ENCODE measurements at places on chromosomes 7 and 10.
A peak's percentile ranks its signal among the peaks of the same experiment; 100 is the strongest.

DNA sequence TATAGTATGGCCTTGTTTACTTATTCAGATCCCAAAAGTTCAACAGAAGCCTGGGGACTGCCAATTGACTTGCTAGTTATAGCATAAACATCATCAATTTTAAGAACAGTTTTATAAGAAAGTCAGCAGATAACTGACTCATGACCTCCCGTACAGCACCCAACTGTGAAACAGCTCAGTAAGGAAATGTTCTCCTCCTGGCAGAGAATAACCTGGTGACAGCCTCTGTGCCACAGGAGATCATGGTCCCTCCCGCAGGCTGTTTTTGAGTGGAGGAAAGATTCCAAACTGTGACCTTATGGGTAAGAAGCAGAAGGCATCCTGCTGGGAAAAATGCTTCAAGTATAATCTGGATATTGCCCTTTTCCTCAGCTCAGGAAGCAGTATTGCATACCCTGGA, 182.5 kb downstream of the SEMA3D start:
- no peak for DNase-seq

DNA sequence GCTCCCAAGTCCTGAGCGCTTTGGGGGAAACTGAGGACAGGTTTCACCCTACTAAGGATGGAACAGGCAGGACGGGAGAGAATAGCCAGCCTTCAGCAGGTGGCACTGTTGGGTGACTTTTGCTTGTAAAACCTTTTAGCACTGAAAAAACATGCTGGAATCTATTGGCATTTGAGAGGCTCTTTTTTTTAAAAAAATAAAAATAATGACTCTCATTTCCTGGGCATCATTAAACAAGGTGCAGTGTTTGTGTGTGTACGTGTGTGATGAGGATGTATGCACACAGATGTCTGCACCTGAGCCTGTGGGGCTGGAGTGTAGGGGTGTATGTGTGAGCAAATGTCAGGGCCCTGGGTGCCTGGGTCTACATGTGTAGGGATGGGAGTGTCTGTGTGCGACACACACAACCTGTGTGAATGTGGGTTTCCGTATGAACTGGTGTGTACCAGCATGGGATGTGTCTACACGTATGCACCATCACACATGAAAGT, 177.9 kb downstream of the RPS24 start:
- DNase-seq, result peak; percentile 24

- peak; percentile 99 for DNase-seq
Observed at GRCh38 chr7:100586266-100587025, at the start of gene FBXO24. Gene FBXO24 (plus strand): TSS chr7:100586328. CDS start chr7:100586626, 298 bp downstream.

DNA sequence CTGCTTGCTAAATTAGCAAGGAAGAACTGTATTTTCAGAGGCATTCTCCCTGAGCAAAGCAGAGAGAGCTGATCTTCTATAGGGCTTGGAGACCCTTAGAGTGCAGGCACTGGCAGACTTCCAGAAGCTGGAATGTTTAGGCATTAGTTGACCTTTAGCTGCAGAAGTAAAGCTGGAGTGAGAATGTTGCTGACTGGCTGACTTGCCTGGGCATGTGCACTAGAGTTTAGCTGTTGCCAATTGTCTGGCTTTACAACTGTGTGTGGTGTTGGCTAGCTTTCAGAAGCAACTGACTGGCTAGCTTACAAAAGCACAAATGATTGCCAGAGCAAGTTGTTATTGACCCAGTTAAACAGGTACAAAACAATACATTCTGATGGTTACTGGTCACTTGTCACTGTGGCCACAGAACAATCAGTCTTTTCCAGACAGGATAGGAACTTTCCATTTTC, 25.1 kb downstream of the FAM13C start:
- no peak for DNase-seq

DNA sequence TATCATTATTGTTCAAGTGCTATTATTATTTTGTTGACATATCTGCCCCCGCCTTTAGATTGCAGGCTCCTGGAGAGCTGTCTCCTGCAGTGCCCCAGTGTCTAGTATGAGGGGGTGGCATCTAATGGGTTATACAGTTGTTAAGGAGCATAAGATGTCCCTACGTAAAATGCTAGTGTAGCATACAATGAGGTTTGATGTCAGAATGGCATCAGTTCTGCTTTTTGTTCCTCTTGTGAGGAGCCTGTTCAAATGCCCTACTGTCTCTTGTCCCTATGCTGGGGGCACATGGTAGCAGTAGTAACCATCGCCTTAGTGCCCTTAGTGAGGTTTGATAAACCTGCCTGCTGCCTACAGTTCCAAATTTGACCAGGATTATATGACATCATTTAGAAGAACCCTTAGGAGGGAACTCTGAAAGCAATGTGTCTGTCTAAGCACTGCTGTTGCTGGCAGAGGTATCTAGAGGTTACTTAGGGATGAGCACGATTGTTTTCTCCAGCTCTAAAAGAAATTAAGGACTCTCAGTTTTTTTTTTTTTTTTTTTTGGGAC, 9.7 kb downstream of the CREM start:
- no peak for DNase-seq

DNA sequence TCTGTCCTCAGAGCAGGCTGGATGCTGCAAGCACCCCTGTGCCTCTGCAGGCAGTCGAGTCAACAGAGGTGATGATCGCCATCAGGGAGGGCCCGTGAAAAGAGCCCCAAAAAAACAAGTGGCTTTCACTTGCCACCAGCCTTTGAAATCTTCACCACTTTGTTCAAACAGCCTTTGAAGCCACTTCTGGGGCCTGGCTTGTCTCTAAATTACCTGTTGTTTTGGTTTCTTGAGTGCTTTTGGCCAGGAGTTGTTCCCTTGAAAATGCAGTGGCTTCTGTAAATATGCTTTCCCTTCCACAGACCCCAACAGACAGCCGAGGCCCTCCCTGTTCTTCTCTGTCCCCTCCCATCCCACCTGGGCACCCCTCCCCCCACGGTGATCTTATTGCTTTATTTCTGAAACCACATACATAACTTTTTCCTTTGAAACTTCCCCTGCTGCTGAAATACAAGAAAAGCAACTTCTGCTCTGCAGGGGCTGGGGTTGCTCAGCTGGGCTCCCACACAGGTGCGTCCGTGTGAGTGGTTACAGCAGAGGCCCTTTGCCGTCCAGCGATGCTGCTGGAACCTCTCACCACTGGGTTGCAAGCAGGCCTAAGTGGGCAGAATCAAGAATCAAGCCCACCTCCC, 283.8 kb upstream of the SHH start:
- DNase-seq, result no peak

- no peak for DNase-seq
Observed at GRCh38 chr7:129561677-129562359, 49.7 kb upstream of the NRF1 start.

- DNase-seq, result no peak
Observed at GRCh38 chr7:17495655-17496394, 197.4 kb downstream of the AHR start.

GRCh38 chr10:74929197-74929596, 102.8 kb downstream of the KAT6B start:
- DNase-seq, result no peak

DNA sequence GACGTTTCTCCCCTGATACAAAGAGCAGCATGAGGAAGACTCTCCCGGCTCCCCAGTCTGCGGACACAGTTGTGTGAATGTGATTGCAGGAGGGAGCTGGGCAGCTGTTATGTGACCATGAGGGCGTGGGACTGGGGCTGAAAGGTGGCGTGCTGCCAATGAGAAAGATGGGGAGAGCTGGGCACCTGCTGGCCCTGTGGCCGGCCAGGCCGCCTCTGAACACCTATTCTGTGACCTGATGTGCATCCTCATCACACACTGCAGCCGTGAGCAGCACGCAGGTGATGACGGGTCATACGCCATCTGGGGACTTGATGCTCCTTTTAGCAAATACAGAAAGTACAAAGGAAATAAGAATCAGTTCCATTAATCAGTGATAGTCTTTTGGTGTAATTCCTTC, 86.9 kb downstream of the MGMT start:
- DNase-seq, result no peak

- no peak for DNase-seq
Observed at GRCh38 chr7:39073432-39073831, 95.7 kb downstream of the POU6F2 start.

- DNase-seq, result no peak
Observed at GRCh38 chr10:4651404-4652037, 174.5 kb upstream of the AKR1E2 start.

DNA sequence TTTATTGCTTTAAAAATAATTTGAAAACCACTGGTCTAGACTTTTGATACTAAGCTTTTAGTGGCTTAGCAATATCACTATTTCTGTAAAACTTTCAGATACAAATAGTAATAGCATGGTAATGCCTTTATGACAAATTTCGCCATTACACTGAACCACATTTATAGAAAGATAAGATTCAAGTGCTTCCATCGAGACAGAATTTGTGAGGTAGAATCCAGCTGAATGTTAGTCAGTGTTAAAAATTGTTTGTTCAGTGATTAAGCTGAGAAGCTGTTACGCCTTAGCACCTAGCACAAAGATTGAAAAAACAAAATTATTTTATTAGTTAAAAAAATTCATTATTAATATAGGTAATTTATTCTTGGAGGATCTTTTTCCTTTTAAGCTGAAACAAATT, 36.5 kb downstream of the GNAT3 start:
- DNase-seq, result no peak

DNA sequence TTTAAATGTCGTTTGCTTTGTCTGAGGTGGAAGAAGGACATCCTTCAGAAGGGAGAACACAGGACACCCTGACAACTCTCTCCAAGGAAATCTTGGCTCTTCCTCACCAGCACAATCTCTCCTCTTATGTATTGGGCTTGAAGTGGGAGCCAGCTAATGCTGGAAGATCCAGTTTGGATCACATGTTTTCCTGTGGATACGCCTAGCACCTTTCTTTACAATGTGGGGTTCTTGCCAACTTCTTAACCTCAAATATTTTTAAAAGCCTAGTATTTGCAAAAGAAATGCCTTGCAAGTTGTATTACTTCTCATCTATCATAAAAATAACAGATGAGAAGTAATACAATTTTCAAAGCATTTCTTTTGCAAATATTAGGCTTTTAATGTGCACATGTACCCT, 76.4 kb downstream of the FRMD4A start:
- DNase-seq, result no peak

All from COLO829 (cell line).